ENCODE measurements at places on chromosomes 6 and 20. TPM values are rescaled to one million over a fixed set of nuclear protein-coding genes. Genes with fewer than 3 reads are reported as not detected.

CLPSL2 gene
- polyA plus RNA-seq: not detected

PDYN gene
- 1.2 TPM for polyA plus RNA-seq

GLP1R gene
- 0.37 TPM for polyA plus RNA-seq

VGLL2 gene
- not detected for polyA plus RNA-seq

OPRM1 gene
- polyA plus RNA-seq: not detected

PACSIN1 gene
- 12.1 TPM for polyA plus RNA-seq

ESR1 gene
- polyA plus RNA-seq: 4.5 TPM

KIZ gene
- 28.4 TPM for polyA plus RNA-seq

PI16 gene
- polyA plus RNA-seq: 0.37 TPM

EPPIN gene
- polyA plus RNA-seq: not detected

ANKRD66 gene
- polyA plus RNA-seq: not detected

TTBK1 gene
- 0.17 TPM for polyA plus RNA-seq

TJAP1 gene
- 23.1 TPM for polyA plus RNA-seq

CLDN20 gene
- 0.19 TPM for polyA plus RNA-seq

ZC3H12D gene
- polyA plus RNA-seq: 0.29 TPM

CPXM1 gene
- polyA plus RNA-seq: 98.5 TPM

MAFB gene
- polyA plus RNA-seq: 2.3 TPM

TBXT gene
- not detected for polyA plus RNA-seq

LST1 gene
- polyA plus RNA-seq: not detected

OR2J3 gene
- not detected for polyA plus RNA-seq

CST5 gene
- polyA plus RNA-seq: 0.56 TPM

SLC35D3 gene
- 3.8 TPM for polyA plus RNA-seq

CD40 gene
- 0.75 TPM for polyA plus RNA-seq

AK9 gene
- polyA plus RNA-seq: 8.3 TPM

TMEM14A gene
- 34.4 TPM for polyA plus RNA-seq

ENPP5 gene
- 5.4 TPM for polyA plus RNA-seq

TRIM15 gene
- polyA plus RNA-seq: not detected

SOX18 gene
- 3.5 TPM for polyA plus RNA-seq

SCUBE3 gene
- 81.8 TPM for polyA plus RNA-seq

INSM1 gene
- not detected for polyA plus RNA-seq

GZF1 gene
- 10.4 TPM for polyA plus RNA-seq

KCNB1 gene
- 0.10 TPM for polyA plus RNA-seq

MICA gene
- 16.4 TPM for polyA plus RNA-seq

SIRPG gene
- polyA plus RNA-seq: not detected

XKR7 gene
- 0.02 TPM for polyA plus RNA-seq

PRL gene
- polyA plus RNA-seq: not detected

RAET1E gene
- not detected for polyA plus RNA-seq

HLA-DQB2 gene
- not detected for polyA plus RNA-seq

NFKBIE gene
- polyA plus RNA-seq: 12.5 TPM

TCF21 gene
- 4.0 TPM for polyA plus RNA-seq

NRN1 gene
- polyA plus RNA-seq: 0.26 TPM

SCRT2 gene
- not detected for polyA plus RNA-seq

ADGRG6 gene
- polyA plus RNA-seq: 2.4 TPM

GPR6 gene
- polyA plus RNA-seq: not detected

DEFB132 gene
- not detected for polyA plus RNA-seq

IRF4 gene
- polyA plus RNA-seq: 0.25 TPM

PSMB9 gene
- 11.0 TPM for polyA plus RNA-seq

NR2E1 gene
- not detected for polyA plus RNA-seq

SGK2 gene
- not detected for polyA plus RNA-seq

HAO1 gene
- polyA plus RNA-seq: not detected
